ENCODE measurements at places on chromosomes 6 and 20.
A peak's percentile ranks its signal among the peaks of the same experiment; 100 is the strongest.

- DNase-seq = peak; percentile 77
Observed at GRCh38 chr6:150881911-150882481, 16.5 kb downstream of the MTHFD1L start.

DNA sequence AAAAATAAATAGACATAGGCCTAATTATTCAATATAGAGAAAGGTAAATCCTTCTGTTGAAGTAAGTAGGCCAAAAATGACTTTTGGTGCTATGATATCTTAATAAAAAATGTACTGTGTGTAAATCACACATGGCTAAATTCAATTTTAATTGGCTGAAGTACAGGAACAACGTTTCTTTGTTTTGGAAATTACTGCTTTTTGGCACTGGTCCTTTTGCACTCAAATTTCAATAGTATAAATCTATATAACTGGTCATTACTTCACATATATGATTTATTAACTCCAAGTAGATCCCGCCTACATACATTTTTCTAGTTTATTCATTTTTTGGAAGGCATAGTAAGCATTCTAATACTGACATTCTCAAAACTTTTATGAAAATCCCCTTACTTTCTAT, 114.5 kb downstream of the RALGAPA2 start:
- no peak for DNase-seq

- DNase-seq = no peak
Observed at GRCh38 chr20:46205349-46205748, 87.2 kb downstream of the CD40 start.

DNA sequence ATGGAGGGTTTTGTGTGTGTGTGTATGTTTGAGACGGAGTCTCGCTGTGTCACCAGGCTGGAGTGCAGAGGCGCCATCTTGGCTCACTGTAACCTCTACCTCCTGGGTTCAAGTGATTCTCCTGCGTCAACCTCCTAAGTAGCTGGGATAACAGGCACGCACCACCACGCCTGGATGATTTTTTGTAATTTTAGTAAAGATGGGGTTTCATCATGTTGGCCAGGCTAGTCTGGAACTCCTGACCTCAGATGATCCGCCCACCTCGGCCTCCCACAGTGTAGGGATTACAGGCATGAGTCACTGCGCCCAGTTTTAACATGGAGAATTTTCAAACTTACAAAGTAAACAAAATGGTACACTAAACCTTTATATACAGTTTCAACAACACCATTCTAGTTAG, 22.8 kb downstream of the AMD1 start:
- DNase-seq = no peak

DNA sequence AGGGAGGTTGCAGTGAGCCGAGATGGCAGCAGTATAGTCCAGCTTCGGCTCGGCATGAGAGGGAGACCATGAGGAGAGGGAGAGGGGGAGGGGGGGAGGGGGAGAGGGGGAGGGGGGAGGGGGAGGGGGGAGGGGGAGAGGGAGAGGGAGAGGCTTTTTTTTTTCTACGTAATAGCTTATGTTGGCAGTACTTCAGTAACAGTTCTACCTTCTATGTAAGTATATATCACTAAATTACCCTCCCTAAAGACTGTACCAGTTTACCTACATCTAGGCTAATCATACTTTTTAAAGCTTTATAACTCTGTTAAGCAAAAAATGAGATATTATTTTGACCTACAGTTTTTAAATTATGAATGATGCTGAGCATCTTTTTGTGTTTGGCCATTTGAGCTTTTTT, 13.6 kb downstream of the TM9SF4 start:
- DNase-seq = no peak

Data from left cardiac atrium (tissue), 4 donors.